PC-9 (cell line): ENCODE measurements at places on chromosomes 12 and 14. TPM values are rescaled to one million over a fixed set of nuclear protein-coding genes. Genes with fewer than 3 reads are reported as not detected.
A peak's percentile ranks its signal among the peaks of the same experiment; 100 is the strongest.

- no peaks in the 10 kb centered on the region for H3K27me3 ChIP-seq
- peaks cover 60% of the 10 kb centered on the region for H3K4me1 ChIP-seq
- H3K36me3 ChIP-seq, result peaks cover 8% of the 10 kb centered on the region
- peak within 1 kb of the TSS; percentile 93 for H3K27ac ChIP-seq
- peak; percentile 74 for DNase-seq
- H3K4me3 ChIP-seq, result peak within 1 kb of the TSS; percentile 68
Measured at GRCh38 chr14:75522224-75522982, at the start of gene BATF. TSS of gene BATF (plus strand) at chr14:75522469. CDS start at chr14:75522683, 214 bp downstream.

- no peaks in the 10 kb centered on the region for H3K27me3 ChIP-seq
- no peak overlapping the region for H3K4me3 ChIP-seq
- H3K4me1 ChIP-seq, result no peaks in the 10 kb centered on the region
- DNase-seq, result no peak
- no peaks in the 10 kb centered on the region for H3K36me3 ChIP-seq
- no peak overlapping the region for H3K27ac ChIP-seq
Measured at GRCh38 chr12:65728455-65728847, 95.8 kb upstream of the HMGA2 start.

POTEG gene
- total RNA-seq, result not detected in 2 replicates

- H3K27ac ChIP-seq, result peak overlapping the region; percentile 81
- no peak overlapping the region for H3K4me3 ChIP-seq
- H3K36me3 ChIP-seq, result no peaks in the 10 kb centered on the region
- H3K27me3 ChIP-seq, result no peaks in the 10 kb centered on the region
- DNase-seq, result peak; percentile 99
Measured at GRCh38 chr12:94596596-94596995, 53.8 kb downstream of the TMCC3 start.

KRT77 gene
- not detected in 2 replicates for total RNA-seq
